Activated T-cell treated with anti-CD3 and anti-CD28 coated beads, Interleukin-2, amount 50 U/mL, for 72 hours (primary cell): ENCODE measurements at places on chromosomes 4 and X.

GRCh38 chrX:73239242-73239641, 24.6 kb upstream of the NAP1L2 start:
- H3K4me3 ChIP-seq, result no peak overlapping the region
- H3K27me3 ChIP-seq, result peaks cover 32% of the 10 kb centered on the region
- H3K36me3 ChIP-seq, result no peaks in the 10 kb centered on the region
- DNase-seq, result no peak
- no peaks in the 10 kb centered on the region for H3K4me1 ChIP-seq

DNA sequence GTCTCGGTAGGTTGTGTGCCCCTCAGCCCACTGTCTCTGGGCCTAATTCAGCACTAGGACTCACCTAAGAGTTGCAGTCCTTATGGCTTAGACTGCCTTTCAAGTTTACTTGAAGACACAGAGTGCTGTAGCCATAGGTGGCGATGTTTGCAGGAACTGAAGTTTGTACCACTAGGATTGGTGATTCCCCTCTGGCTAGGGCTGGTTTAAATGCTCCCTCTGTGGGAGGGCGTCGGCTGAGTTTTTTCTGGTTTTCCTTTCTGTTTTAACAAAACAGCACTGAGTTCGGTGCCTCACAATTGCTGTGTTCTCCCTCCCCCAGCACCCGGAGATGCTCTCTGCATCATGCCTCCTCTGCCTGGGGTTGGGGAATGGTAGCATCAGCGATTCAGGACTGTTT, 480.9 kb downstream of the PCDH11X start:
- peaks cover 3% of the 10 kb centered on the region for H3K36me3 ChIP-seq
- H3K4me3 ChIP-seq, result no peak overlapping the region
- no peak for DNase-seq
- H3K4me1 ChIP-seq, result no peaks in the 10 kb centered on the region

- H3K4me3 ChIP-seq, result no peak overlapping the region
- H3K27me3 ChIP-seq, result peaks cover 27% of the 10 kb centered on the region
- no peak overlapping the region for H3K27ac ChIP-seq
- H3K4me1 ChIP-seq, result no peaks in the 10 kb centered on the region
- no peaks in the 10 kb centered on the region for H3K36me3 ChIP-seq
- DNase-seq, result no peak
Observed at GRCh38 chrX:149757206-149758067, 16.4 kb upstream of the HSFX1 start.

GRCh38 chrX:148047200-148047599, 66.1 kb downstream of the FMR1NB start:
- H3K27ac ChIP-seq, result no peak overlapping the region
- H3K27me3 ChIP-seq, result peaks cover 13% of the 10 kb centered on the region
- no peaks in the 10 kb centered on the region for H3K36me3 ChIP-seq
- no peaks in the 10 kb centered on the region for H3K4me1 ChIP-seq

DNA sequence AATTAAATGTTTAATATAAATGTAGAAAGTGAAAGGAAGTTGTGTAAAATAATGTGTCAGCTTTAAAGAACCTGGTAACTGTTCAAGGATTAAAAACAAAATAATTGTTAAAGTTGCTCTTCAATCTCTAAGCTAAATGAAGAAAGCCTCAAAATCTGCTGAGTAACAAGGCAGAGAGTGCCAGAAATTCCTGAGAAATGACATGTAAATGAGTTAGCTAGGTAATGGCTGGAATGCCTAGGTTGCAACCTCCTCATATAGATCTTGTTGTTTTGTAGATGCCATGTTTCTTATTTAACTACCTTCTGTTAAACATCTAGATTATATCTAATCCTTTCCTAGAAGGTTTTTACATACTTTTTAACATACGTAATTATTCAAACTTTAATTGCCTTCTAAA, 763.6 kb upstream of the AGA start:
- no peak overlapping the region for H3K4me3 ChIP-seq
- no peak for DNase-seq
- no peaks in the 10 kb centered on the region for H3K36me3 ChIP-seq
- no peaks in the 10 kb centered on the region for H3K4me1 ChIP-seq
- H3K27me3 ChIP-seq, result no peaks in the 10 kb centered on the region

- DNase-seq, result no peak
- H3K27ac ChIP-seq, result no peak overlapping the region
- H3K4me3 ChIP-seq, result no peak overlapping the region
- H3K27me3 ChIP-seq, result peaks cover 27% of the 10 kb centered on the region
- H3K36me3 ChIP-seq, result peaks cover 8% of the 10 kb centered on the region
Observed at GRCh38 chrX:68571292-68571609, 72.4 kb downstream of the YIPF6 start.

DNA sequence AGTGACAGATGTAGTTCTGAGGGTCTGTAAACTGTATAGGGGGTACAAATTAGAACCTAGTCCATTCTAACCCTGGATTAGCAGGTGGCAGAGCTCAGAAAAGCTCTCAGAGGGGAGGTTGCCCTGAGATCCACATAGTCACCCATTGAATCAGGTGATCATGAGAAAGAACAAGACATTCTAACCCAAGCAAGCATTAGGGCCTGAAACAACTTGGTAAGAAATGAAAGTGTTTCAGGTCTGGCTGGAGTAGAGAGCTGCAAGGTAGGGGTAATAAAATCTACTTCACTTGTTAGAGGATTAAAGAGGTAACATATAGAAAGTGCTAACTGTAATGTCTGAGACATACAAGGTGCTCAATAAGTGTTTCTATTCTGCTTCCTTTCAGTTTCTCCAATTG, 8.8 kb upstream of the BMP2K start:
- H3K4me1 ChIP-seq, result peaks cover 39% of the 10 kb centered on the region
- no peak for DNase-seq
- no peak overlapping the region for H3K27ac ChIP-seq
- H3K36me3 ChIP-seq, result no peaks in the 10 kb centered on the region
- H3K4me3 ChIP-seq, result no peak overlapping the region
- H3K27me3 ChIP-seq, result no peaks in the 10 kb centered on the region

DNA sequence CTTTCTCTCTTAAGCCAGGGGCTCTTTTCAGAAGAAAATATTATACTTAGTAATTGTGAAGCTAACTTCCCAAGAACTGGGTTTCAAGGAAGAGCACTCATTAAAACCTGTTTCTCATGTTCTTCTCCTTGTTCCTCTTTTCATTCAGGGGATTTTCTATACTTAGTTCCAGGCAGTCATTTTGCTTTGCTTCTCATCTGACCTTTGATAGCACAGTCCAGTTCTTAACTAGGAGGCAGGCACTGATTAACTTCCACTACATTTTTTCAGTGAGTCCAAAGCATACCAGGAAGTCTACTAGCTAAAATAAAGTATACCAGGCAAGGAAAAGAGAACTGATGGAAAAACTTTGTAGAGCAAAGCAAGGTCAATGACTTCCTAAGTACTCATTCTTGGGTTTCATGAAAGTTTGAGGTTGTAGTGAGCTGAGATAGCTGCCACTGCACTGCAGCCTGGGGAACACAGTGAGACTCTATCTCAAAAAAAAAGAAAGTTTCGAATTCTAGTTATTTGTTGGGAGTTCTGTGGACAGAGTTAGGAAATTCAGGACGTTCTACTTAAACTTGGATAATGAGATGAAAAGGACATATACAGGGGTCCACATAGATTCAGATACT, 190.1 kb upstream of the HS3ST1 start:
- H3K4me1 ChIP-seq, result no peaks in the 10 kb centered on the region
- H3K36me3 ChIP-seq, result no peaks in the 10 kb centered on the region
- no peaks in the 10 kb centered on the region for H3K27me3 ChIP-seq
- DNase-seq, result no peak
- H3K27ac ChIP-seq, result no peak overlapping the region

DNA sequence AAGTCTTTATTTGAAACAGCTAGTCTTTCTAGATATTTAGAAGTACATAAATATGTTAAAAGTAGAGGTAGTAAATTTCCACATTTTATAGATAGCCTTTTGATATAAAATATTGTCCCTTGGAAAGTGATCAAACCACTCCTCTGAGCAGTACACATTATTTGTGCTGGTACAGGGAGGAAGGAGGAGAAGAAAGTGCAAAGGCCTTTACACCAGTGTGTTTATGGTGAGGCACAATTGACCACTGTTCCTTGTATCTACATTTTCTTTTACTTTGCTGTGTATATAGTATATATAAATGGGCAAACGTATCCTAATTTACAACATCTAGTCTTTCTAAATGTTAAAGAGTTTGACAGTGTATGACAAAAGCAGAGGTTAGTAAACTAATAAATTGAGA, 39.9 kb downstream of the CXCL8 start:
- no peaks in the 10 kb centered on the region for H3K27me3 ChIP-seq
- no peak for DNase-seq
- H3K27ac ChIP-seq, result no peak overlapping the region
- no peaks in the 10 kb centered on the region for H3K4me1 ChIP-seq
- H3K36me3 ChIP-seq, result no peaks in the 10 kb centered on the region

DNA sequence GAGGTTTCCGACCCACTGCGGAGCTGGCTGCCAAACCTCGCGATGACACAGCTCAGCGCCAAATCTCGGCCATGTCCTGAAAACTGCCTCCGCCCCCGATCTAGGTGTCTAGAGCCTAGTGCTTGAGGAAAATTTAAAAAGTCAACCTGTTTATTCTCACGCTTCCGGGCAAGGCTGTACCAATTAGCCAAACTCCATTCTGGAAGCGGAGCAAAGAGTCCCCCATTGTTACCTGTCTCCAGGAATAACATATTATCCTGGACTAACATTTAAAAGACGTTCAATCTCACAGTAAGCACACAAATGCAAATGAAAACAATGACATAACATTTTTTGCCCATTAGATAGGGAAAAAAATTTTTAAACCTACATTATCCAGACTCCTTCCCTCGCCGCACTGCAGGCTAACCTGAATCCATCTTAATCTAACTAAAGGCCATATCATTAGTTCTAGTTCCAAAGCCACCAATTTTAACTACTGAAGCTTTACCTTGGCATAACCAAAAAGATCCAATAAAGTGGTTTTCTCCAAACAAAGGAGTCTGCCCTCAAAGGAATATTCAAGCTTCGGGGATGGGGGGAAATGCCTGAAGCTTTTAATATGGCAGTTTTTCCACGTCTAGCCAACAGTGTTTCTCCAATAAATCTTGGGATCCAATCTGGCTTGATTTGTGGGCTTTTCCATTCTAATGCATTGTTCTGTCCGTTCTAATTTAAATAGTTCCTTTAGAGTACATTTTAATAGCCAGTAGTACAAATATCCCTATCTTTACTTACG, 1.9 kb downstream of the HUWE1 start:
- H3K27ac ChIP-seq, result peak overlapping the region; percentile 98
- H3K36me3 ChIP-seq, result peaks cover 47% of the 10 kb centered on the region
- peaks cover 15% of the 10 kb centered on the region for H3K27me3 ChIP-seq

DNA sequence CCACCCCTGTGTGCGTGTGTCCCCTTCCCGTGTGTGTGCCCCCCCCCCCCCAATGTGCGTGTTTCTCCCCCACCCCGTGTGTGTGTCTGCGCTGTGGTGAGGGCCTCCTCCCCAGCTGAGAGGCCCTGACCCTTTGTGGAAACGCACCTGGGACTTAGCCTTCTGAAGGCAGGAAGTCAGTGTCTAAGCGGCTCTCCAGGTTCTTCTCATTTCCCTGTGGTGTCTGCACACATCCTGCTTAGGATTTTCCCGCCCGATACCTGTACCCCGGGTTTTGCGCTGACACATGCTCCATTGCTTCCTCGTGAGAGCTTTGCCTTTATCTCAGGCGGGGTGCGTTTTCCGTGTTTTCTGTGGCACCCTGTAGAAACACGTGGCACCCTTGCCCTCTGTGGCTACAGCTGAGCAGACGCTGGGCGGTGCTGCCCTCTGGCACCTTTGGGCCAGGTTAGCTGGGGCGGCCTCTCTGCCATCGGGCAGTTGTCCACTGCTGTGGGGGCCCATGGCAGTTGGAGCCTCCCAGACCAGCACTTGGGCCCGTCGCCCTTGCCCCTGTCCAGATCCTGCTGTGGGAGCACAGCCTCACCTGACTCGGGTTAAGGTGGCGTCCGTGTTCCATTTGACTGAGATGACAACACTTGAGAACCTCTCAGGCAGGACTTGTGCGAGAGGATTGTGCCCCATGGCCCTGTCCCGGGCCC, 26.3 kb downstream of the MAEA start:
- no peak overlapping the region for H3K4me3 ChIP-seq
- H3K27ac ChIP-seq, result peak overlapping the region; percentile 48
- no peak for DNase-seq
- peaks cover 28% of the 10 kb centered on the region for H3K36me3 ChIP-seq

- peak overlapping the region; percentile 69 for H3K27ac ChIP-seq
- H3K36me3 ChIP-seq, result peaks cover 7% of the 10 kb centered on the region
- peaks cover 16% of the 10 kb centered on the region for H3K4me1 ChIP-seq
- peak overlapping the region; percentile 94 for H3K4me3 ChIP-seq
- peak; percentile 63 for DNase-seq
Observed at GRCh38 chrX:154369449-154370299, 4.8 kb downstream of the FLNA start.

DNA sequence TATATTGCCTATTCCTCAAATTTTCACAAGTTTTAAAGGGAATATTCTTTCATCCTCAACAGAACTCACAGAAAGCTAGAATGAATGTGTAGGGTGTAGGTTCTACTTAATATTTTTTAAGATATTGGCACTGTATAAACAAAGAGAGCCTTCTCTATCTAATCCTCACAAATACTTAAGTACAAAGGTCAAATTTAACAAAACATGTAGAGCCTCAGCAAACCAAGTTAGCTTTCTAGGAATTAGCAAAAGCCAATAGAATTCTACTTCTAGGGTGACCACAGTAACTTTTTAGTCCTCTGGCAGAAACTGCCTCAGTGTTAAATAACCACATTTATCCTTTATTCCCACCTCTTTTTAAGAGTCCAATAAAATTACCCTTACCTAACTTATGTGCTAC, 19.3 kb downstream of the DHX15 start:
- peaks cover 60% of the 10 kb centered on the region for H3K36me3 ChIP-seq
- H3K27ac ChIP-seq, result no peak overlapping the region
- H3K4me3 ChIP-seq, result no peak overlapping the region
- peaks cover 71% of the 10 kb centered on the region for H3K4me1 ChIP-seq

DNA sequence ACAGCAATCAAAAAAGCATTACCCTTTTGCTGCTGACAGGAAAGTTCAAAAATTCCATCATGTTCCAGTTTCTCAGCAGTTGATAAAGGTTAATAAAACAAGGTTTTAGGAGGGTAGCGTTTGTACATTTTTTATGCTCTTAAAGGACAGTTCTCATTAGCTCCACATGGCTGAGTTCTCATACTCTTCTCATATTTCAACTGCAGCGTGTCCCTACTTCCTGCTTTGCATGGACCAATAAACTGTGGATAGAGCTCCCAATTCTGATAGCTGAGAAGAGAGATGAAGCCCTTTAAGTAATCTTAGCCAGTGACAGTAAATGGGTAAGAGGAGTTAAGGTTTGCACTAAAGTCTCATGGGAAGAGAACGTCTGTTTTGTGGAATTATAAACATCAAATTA, 53.5 kb downstream of the SPANXA2 start:
- H3K27me3 ChIP-seq, result peaks cover 6% of the 10 kb centered on the region
- DNase-seq, result no peak
- no peak overlapping the region for H3K4me3 ChIP-seq
- no peaks in the 10 kb centered on the region for H3K36me3 ChIP-seq
- no peak overlapping the region for H3K27ac ChIP-seq

- H3K4me1 ChIP-seq, result no peaks in the 10 kb centered on the region
- H3K36me3 ChIP-seq, result peaks cover 8% of the 10 kb centered on the region
- no peak overlapping the region for H3K4me3 ChIP-seq
- DNase-seq, result no peak
- no peak overlapping the region for H3K27ac ChIP-seq
Observed at GRCh38 chrX:63525491-63525890, 174.4 kb upstream of the SPIN4 start.
